ENCODE measurements at places on chromosomes 3 and 15.
A peak's percentile ranks its signal among the peaks of the same experiment; 100 is the strongest.

- DNase-seq = no peak
Observed at GRCh38 chr3:120052225-120052624, 42.0 kb downstream of the GSK3B start.

DNA sequence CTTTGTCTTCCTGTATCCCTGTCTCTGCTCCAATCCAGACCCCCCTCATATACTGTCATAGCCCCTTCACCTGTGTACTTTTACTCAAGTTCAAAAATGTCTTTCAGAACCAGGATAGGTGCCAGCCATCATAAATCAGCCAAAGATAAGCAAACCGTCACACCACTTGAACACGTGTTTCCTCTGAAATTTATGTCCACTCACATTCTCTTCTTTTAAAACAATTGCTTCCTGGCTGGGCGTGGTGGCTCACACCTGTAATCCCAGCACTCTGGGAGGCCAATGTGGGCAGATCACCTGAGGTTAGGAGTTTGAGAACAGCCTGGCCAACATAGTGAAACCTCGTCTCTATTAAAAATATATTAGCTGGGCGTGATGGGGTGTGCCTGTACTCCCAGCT, 74.1 kb downstream of the IGF2BP2 start:
- no peak for DNase-seq

DNA sequence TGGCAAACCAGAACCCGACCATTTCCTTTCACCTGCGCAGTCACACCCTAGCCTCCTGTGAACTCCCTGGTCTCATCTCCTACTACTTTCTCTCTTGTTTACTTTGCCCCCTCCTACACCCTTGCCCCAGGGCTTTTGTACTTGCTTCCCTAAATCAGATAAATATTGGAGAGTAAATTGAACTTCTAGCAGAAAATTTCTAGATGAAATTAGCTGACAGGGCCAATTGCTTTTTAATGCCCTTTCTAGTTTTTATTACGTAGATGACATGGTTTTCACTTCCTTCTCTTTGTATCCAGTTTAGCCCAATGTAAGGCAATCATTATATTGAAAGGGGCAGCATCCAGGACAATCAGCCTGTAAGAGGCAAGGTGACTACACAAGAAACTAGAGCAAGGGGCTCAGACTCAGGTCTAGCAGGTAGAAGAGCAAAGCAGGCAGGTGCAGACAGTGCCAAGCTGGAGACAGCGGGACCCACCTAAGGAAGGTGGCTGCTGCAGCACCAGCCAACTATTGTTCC, 56.2 kb upstream of the TOPAZ1 start:
- no peak for DNase-seq

GRCh38 chr3:127257351-127257750, 30.5 kb downstream of the PRR20G start:
- DNase-seq = no peak

GRCh38 chr3:40827226-40827625, 302.5 kb downstream of the ZNF621 start:
- no peak for DNase-seq

DNA sequence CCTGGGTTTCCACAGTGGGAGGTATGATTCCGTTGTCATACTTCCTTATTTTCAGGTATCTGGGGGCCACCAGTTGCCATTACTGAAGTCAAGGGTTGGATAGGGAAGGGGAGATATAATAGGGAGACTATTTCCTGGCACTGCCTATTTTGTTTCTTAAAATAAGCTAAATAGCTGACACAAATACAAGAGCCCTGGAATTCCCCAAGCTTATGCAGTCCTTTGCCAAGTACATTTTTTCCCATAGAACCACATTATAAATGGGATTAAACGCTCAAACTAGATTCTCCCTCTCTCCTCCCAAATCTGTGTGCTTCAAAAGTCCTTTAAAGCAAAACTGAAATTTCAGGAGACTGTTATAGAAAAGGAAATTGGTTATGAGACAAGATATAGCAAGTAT, 68.7 kb downstream of the AP4E1 start:
- no peak for DNase-seq

- DNase-seq = no peak
Observed at GRCh38 chr15:99442252-99442897, 123.4 kb upstream of the MEF2A start.

GRCh38 chr15:78049691-78050440, 27.6 kb downstream of the TBC1D2B start:
- DNase-seq = peak; percentile 58

- no peak for DNase-seq
Observed at GRCh38 chr3:184022323-184022722, 4.6 kb upstream of the ABCC5 start.

GRCh38 chr15:31448635-31448979, 122.0 kb downstream of the KLF13 start:
- DNase-seq = no peak

GRCh38 chr3:4888913-4889846, 90.1 kb upstream of the BHLHE40 start:
- DNase-seq = no peak

DNA sequence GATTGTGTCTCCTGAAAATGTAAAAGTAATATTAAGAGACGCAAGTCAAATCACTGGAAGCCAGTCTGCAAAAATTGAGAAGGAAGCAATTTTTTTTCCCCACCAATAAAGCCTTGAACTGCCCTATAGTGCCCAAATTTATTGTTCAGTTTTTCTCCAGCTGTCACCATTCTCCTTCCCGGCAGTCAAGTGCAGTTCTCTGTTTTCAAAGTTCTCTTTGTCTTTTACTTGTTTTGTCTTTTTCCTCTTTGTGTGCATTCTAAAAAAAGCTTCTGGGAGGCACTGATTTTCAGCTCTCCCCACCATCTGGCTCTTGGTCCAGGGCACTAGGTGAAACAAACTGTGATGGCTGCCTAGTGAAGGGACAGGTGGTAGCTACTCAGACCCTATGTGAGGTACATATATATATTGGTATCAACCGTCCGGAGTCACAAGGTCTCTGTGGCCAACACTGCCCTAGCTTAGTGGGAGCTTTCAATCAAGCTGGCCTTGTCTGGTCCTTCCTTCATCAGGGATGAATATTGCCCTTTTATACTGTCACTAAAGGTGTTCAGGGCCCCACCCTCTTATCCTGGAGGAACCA, 6.1 kb upstream of the CLRN1 start:
- no peak for DNase-seq

DNA sequence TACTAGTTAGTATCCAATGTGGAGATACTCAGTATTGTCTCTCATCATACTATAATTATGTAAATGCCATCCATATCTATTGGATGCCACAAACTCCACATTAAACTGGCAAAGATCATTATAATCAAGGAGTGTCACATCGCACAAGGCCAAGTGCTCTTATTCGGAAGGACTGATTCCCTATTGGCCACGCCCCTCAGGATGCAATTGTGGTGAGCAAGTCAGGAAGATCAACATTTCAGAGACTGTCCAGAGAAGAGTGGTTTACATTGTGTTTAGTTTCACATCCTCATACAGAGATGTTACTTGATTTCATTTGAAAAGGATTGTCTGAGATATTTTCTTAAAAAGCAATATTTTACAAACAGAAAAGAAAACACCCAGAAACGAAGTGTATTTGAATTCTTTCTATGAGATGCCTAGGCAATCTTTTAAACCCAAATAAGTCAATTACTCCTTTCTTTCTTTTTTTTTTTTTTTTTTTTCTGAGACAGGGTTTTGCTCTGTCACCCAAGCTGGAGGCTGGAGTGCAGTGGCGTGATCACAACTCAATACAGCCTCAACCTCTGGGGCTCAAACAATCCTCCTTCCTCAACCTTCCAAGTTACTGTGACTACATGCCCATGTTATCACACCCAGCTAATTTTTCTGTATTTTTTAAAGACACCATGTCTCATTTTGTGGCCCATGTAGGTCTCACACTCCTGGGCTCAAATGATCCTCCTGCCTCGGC, 369.1 kb downstream of the RBMS3 start:
- no peak for DNase-seq

DNA sequence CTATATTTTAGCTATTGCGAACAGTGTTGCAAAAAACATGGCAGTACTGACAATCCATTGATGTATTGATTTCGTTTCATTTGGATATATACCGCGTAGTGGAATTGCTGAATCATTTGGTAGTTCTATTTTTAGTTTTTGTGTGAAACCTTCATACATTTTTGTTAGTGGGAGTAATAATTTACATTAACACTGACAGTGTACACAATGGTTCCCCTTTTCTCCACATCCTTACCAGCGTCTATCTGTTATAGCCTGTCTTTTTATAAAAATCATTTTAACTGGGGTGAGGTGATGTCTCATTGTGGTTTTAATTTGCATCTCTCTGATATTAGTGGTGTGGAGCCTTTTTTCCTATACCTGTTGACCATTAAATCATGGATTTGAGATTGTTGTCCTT, 392.4 kb upstream of the ALCAM start:
- no peak for DNase-seq

DNA sequence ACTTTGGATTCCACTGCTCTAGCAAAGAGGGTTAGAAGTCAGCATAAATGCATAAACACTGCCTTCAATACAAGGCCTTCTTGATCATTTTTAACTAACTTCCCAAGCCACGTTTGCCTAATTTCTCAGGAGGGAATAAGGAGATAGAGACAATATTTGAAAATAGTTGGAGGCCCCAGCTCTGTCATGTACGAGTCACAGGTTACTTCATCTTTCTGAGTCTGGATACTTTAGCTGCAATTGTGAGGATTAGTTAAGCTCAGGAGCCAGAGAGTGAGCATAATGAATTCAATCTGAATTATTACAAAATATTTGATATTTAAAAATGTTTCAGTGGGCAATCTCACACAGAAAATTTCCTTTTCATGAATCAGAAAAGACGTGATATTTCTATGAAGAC, 298.9 kb downstream of the SHOX2 start:
- DNase-seq = no peak

- no peak for DNase-seq
Observed at GRCh38 chr15:37040072-37040742, 60.1 kb downstream of the MEIS2 start.

GRCh38 chr3:4290272-4290893, 12.8 kb upstream of the SETMAR start:
- no peak for DNase-seq

GRCh38 chr3:164352991-164353390, 725.3 kb downstream of the SI start:
- DNase-seq = no peak

DNA sequence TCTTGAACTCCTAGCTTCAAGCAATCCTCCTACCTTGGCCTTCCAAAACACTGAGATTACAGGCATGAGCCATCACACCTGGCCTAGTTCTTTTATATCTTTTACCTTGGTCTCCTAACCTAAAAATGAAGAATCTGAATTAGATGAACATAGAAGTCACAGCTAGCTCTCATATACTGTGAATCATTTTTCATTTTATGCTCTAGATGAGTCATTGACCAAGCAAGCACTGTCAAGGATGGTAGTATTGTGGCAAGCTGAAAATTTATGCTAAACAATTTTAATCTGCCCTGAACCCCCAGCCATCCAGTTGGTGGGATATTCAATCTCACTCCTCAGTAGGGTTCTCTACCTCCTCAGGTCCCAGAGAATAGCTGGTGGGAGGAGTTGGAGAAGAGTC, 48.3 kb upstream of the DNAJC13 start:
- DNase-seq = no peak

- no peak for DNase-seq
Observed at GRCh38 chr15:41408234-41408641, 5.9 kb upstream of the NDUFAF1 start.

DNA sequence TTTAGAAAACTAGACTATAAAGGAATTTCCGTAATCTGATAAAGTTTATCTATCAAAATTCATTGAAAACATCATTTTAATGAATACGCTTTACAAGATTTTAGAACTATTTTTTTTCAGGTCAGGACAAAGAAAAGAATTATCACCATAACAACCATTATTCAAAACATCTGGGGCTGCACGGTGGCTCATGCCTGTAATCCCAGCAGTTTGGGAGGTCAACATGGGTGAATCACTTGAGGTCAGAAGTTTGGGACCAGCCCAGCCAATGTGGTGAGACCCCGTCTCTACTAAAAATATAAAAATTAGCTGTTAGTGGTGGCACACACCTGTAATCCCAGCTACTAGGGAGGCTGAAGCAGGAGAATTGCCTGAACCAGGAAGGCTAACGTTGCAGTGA, 260.4 kb downstream of the WNT5A start:
- no peak for DNase-seq

- no peak for DNase-seq
Observed at GRCh38 chr3:127394031-127394430, 106.2 kb upstream of the PRR20G start.

GRCh38 chr3:64928683-64929082, 240.9 kb upstream of the ADAMTS9 start:
- DNase-seq = no peak

GRCh38 chr3:194389269-194389668, 9.8 kb downstream of the GP5 start:
- no peak for DNase-seq

- DNase-seq = no peak
Observed at GRCh38 chr3:125643172-125643571, 47.9 kb upstream of the OSBPL11 start.

- DNase-seq = no peak
Observed at GRCh38 chr15:29129221-29129620, 140.4 kb downstream of the NSMCE3 start.

GRCh38 chr3:94453864-94454263, 391.0 kb downstream of the NSUN3 start:
- no peak for DNase-seq

DNA sequence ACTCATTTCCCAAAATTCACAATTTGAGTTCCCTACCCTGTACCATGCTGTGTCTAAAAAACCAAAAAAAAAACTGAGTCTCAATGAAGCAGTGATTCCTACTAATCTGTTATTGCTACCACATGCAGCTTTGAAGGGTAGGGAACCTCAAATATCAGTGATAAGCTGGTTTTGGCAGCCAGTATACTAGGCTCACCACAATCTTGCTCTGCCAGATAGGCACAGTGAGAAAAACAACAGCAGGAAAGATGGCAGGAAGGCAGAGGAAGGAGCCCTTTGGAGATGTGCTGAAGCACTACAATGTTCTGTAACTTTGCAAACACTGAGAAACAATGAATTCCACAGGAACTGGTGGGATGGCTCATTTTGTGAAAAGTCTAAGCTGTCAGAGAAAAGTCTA, 96.9 kb upstream of the UBP1 start:
- no peak for DNase-seq

GRCh38 chr3:14378415-14378814, 24.0 kb upstream of the SLC6A6 start:
- DNase-seq = no peak

GRCh38 chr15:77985931-77986480, 91.5 kb downstream of the TBC1D2B start:
- no peak for DNase-seq

- DNase-seq = no peak
Observed at GRCh38 chr3:110623571-110623970, 448.0 kb upstream of the NECTIN3 start.

DNA sequence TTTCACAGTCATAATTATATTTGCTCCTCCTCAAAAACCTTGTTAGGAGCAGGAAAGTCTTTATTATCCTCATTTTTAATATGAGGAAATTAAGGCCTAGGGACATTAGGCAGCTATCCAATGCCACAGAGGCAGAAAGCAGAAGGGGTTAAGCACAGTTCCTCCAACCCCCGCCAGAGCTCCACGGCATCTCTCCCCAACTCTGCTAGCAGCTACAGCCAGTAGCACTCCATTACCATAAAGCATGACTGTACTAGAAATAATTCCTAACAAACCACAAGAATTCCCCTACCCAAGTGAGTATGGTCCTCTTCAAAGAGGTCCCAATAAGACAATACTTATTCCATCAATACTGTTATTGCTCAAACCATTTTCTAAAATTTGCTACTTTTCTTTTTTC, 9.8 kb downstream of the HEG1 start:
- no peak for DNase-seq
